ENCODE measurements at places on chromosomes 4 and X.

DNA sequence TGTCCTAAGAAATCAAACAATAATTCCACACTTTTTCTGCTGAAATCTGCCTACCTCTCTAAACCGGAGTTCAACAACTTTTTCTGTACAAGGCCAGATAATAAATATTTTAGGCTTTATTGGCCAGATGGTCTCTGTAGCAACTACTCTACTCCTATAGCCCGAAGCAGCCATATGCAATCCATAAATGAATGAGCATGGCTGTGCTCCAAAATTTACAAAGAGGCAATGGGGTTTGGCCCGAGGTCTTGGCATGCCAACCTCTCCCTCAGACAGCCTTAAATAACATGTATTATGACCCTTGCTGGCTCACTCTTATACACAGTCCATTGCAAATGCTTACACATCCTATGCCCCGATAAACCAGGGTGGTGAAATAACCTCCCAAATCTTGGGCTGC is 98.6 kb upstream of the GPM6A start:
- no peak for DNase-seq

GRCh38 chrX:69015156-69015555 is 150.1 kb downstream of the PJA1 start:
- DNase-seq: no peak

DNA sequence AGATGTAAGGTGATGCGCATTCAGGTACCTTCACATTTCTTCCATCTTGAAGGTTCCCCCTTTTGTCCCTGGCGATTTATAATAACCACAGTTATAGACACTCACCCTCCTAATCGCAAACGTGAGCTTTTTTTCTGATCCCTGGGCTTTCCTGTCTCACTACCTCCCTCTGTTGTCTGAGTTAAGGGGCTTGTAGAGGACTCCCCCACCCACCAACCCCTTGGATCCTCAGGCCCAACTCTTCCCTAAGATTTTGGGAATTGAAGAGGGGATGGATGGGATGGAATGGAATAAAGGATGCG is 1.4 kb downstream of the CNKSR2 start:
- DNase-seq: no peak

GRCh38 chr4:146435962-146436361 is 85.8 kb downstream of the SLC10A7 start:
- no peak for DNase-seq

- DNase-seq: no peak
These were observed 253.6 kb downstream of the CBLL2 start for GRCh38 chrX:22526339-22526738.

GRCh38 chrX:121579016-121579760 is 531.8 kb downstream of the GLUD2 start:
- peak; percentile 5 for DNase-seq

Data from substantia nigra (tissue), 51 donors.